Esophagus mucosa (tissue), 1 donor: ENCODE measurements at places on chromosomes 3 and 15. TPM values are rescaled to one million over a fixed set of nuclear protein-coding genes. Genes with fewer than 3 reads are reported as not detected.

Gene SLC28A2
- not detected for total RNA-seq

- ATAC-seq = no peak
Measured at GRCh38 chr3:124381575-124382333, 348.5 kb upstream of the UMPS start.

DNA sequence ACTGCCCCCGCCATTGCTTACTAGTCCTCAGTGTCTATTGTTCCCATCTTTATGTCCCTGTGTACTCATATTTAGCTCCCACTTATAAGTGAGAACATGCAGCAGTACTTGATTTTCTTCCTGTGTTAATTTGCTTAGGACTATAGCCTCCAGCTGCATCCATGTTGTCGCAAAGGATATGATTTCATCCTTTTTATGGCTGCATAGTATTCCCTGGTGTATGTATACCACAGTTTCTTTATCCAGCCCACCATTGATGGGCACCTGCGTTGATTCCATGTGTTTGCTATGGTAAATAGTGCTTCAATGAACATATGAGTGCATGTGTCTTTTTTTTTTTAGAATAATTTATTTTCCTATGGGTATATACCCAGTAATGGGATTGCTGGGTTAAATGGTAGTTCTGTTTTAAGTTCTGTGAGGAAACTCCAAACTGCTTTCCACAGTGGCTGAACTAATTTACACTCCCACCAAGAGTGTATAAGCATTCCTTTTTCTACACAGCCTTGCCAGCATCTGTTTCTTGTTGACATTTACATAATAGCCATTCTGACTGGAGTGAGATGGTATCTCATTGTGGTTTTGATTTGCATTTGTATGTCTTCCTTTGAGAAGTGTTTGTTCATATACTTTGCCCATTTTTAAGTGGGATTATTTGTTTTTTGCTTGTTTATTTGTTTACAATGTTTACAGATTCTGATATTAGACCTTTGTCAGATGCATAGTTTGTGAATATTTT is 53.7 kb downstream of the GALK2 start:
- ATAC-seq = no peak

Gene RNU6-1
- total RNA-seq = not detected

DNA sequence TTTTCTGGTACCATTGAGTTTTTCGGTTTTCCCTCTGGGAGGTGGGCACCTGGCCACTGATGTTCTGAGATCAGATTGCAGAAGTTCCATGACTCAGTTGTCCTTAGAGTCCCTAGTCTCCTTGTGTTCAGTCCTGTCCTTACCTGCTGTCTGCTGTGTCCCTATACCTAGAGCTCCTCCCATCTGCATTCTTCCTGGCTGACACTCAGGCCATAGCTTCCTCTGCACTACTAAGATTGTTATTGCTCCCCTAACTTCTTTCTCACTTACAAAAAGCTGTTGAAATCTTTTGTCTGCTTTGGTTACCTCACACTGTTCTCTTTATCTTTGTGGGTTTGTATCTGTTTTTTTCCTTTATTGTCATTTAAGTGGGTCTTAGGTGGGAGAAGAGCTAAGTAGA is 13.2 kb downstream of the USP3 start:
- ATAC-seq = peak; percentile 73

GRCh38 chr3:45549961-45550360 is 44.6 kb upstream of the LIMD1 start:
- ATAC-seq = no peak

Gene SNTN
- not detected for total RNA-seq

GRCh38 chr15:56602253-56602652 is 131.1 kb downstream of the ZNF280D start:
- ATAC-seq = no peak

Gene GMPS
- total RNA-seq = 41.6 TPM

Gene LTF
- total RNA-seq = 108 TPM

DNA sequence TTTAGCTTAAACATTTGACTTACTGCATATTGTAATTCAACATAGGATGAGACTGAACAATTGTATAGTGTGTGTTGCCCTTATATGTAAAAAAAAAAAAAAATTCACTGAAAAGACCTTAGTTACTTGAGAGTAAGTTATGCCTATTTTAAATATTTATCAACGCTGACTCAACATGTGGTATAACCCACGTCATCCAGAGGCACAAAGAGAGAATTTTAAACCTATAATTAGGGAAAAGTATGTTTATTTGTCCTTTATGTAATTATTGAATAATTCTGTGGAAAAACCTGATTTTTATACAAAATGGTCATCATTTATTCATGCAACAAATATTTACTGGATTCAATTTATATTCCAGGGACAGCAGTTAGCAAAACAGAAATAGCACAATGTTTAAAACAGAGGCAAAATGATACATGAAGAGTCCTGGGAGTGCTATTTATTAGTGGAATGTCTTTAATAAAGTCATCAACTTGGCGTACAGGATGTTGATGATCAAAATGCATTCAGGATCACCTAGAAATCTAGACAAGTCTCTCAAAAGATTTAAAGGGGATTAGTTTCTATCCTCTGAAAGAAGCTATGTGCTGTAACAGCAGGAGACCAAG is 223.7 kb downstream of the PCCB start:
- ATAC-seq = no peak

DNA sequence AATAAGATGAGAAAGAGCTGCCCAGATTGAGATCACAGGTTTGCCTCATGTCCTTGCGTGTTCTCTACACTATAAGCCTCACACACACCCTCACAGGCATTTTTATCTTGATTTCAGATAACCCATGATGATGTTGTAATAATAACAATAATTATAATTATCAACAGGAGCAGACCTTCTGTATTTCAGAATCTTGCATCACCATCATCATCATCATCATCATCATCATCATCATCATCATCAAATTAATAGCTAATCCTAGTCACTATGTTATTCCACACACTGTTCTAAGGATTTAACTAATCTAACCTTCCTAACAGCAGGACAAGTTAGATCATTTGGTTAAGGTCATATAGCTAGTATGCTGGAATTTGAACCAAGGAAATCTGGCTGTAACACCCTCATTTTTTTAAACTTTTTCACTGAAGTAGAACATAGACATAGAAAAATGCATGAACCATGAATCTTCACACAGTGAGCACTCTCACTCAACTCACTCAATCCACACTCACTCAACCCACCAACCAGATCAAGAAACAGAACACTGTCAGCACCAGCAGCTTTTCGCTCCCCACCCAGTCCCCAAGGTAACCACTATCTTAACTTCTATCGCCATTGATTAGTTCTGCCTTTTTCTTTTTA is 1.8 kb upstream of the SH2D7 start:
- no peak for ATAC-seq

- ATAC-seq = no peak
Measured at GRCh38 chr3:133713347-133713746, 32.8 kb upstream of the TF start.

DNA sequence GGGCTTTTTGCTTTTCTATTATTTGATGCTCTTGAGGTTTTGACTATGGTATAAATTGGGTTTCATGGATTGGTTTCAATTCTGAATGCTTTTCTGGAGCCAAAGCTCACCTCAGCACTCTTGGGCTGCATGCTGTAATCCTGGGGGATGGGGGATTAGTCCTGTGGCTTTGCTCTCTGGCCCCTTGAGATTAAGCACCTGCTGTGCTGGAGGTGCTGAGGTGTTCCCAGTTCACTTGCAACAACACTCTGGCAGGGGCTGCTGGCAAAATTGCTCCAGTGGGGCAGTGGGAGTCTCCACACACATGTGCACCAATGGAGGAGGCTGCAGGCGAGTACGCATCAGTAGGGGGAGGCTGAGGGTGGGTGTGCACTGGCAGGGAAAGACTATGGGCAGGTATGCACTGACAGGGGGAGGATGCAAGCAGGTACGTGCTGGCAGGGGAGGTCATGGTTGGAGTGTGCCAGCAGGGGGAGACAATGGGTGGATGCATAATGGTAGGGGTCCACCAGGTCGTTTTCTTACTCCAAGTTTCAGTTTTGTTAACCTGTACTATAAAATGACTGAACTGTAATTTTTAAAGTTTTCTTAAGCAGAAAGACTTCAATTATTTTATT is 489.2 kb downstream of the FGF12 start:
- ATAC-seq = no peak

DNA sequence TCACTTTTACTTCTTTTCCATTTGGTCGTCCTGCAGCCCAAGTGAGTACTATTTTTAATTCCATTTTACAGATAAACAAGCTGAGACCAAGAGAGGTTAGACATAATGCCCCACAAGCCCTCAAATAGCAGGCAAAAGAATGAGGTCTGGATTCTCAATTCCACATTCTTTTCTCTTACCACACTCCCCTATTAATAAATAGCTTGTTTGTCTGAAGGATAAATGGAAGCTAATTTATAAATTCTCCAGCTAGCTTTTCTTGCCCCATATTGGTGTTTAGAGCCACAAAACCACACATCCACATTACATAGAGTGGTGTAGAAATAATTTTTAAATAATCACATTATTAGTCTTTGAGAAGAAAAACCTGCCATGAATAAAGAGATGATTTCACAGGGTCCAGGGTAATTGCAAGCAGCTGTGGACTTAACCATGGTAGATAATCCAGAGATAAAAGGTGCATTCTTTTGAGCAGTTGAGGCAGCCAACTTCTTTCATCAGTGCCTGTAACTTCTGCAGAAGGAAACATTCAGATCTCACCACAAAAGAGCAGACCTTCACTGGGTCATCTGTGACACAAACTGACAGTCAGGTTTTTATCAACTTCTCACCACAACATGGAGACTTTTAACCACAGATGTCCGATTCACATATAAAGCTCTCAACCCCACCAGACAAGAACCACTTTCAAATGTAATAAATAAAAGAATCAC is 313.4 kb upstream of the STT3B start:
- ATAC-seq = no peak

Gene ELL3
- 12.7 TPM for total RNA-seq

DNA sequence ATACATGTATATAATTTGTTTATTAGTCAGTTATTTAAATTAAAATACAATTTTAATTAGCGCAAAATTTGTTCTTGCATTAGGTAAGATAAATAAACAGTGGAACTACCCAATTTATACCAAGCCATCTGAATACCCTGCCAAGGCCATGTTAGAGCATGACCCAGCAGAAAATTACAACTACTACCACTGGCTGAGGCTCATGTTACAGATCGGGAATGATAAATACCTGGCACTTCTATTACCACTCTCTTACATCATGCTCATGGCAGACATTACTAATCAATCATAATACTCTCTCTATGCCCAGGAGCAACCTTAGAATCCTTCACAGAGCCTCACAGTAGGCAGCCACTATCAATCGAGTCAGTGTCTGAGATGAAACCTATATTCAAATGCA is 21.2 kb upstream of the LMOD3 start:
- peak; percentile 75 for ATAC-seq

- peak; percentile 32 for ATAC-seq
Measured at GRCh38 chr3:183824761-183825455, 469 bp downstream of the MAP6D1 start.

DNA sequence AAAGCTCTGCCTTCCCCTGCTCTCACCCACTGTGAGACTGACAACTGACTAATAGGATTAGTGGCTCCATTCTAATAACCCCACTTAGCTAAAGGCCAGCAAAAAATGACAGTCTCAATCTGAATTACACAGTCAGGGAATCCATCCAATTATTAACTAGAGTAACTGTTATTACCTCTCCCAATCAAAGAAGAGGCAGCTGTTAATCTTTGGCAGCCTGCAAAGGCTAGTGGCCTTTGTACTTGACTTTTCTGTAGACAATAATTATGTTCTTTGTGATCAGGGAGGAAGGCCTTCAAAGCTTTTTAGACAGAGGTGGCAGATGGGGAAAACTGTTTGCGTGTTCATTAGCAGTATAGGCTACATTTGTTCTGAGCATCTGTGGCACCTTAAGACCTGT is 177.7 kb downstream of the ISL2 start:
- ATAC-seq = no peak

Gene POLQ
- 4.7 TPM for total RNA-seq

Gene PP2D1
- total RNA-seq = not detected

Gene SAMMSON
- total RNA-seq = not detected

GRCh38 chr15:41819455-41820050 is 8.3 kb upstream of the JMJD7 start:
- ATAC-seq = peak; percentile 40

GRCh38 chr15:40365624-40366456 is 7.8 kb downstream of the DISP2 start:
- ATAC-seq = no peak

DNA sequence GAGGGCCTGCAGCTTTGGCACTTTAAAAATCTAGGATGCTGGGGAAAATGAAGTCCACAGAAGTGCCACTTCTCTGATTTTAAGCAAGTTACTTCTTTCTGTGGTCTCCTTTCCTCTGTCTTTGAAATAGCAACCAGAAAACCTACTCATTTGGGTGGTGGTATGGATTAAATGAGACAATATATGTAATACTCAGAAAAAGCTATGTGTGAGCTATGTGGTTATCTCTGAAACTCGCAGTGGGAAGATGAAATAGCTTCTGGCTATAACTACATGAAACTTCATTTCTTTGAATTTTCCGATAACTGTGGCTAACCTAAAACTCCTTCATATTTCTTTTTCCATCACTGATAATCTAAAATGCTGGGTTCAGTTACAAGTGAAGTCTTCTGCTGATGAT is 368.9 kb downstream of the CLSTN2 start:
- no peak for ATAC-seq

- no peak for ATAC-seq
Measured at GRCh38 chr3:62551556-62551955, 178.2 kb upstream of the FEZF2 start.

Gene IQCB1
- total RNA-seq = 9.0 TPM

Gene SI
- total RNA-seq = not detected

GRCh38 chr15:99253381-99254090 is 2.3 kb downstream of the LRRC28 start:
- no peak for ATAC-seq

- no peak for ATAC-seq
Measured at GRCh38 chr3:144045766-144046165, 74.1 kb downstream of the DIPK2A start.

DNA sequence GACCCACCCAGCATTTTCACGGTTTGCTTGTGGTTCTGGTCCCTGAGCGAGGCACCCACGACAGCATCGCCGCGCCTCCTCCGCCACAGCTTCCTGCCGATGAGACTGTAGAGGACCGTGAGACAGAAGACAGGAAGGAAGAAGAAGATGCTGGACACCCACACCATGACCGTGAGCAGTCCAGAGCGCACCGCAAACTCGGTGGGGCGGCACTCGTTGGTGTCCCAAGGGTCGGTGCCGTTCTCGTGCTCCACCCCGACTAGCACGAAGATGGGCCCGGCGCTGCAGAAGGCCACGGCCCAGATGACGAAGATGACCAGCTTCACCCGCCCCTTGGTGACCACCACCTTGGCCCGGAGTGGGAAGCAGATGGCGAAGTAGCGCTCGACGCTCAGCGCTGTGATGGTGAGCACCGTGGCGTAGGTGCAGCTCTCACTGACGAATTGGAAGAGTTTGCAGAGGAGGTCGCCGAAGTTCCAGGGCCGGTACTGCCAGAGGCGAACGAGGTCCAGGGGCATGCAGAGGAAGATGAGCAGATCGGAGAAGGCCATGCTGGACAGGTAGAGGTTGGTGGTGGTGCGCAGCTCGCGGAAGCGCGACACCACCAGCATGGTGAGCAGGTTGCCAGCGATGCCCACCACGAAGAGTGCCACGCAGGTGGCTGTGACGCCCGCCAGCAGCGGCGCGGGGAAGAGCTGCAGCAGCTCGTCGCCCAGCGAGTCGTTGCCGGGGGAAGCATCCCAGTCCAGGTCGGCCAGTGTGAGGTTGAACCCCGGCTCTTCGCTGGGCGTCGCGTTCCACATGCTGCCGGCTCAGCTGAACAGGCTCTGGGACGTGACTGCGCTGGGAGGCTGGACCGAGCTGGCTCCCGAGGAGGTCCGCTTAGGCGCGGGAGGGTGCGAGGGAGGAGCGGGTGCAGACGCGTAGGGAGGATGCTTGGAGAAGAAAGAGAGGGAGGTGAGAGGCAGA is at the start of gene GHSR:
Gene GHSR, minus strand, starts transcription at position 846 of the 969 bp plus-strand sequence. Its CDS starts 43 bp downstream, at position 803.
- ATAC-seq = no peak
